ENCODE measurements at places on chromosomes 13 and 19.

DNA sequence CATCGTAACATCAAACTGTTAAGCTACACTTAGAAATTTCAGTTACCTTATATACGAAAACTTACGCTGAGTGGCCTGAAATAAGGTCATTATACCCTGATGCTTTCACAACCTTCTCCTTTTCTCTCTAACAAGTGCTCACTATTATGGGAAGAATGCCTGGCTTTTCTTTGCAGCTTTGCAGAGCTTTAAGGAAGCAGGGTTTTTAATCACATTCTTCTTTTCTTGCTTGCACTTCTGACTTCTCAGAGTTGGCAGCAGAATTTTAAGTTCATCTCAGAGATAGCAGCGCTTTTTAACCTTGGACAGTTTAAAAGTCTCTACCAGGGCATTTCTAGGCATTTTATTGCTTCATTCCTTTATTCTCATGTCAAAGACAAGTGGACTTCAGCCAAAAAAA, 285.1 kb downstream of the SPRY2 start:
- no peaks in the 10 kb centered on the region for H3K4me1 ChIP-seq
- no peak for DNase-seq
- no peak overlapping the region for H3K4me3 ChIP-seq
- no peak overlapping the region for H3K27ac ChIP-seq
- H3K27me3 ChIP-seq = no peaks in the 10 kb centered on the region

DNA sequence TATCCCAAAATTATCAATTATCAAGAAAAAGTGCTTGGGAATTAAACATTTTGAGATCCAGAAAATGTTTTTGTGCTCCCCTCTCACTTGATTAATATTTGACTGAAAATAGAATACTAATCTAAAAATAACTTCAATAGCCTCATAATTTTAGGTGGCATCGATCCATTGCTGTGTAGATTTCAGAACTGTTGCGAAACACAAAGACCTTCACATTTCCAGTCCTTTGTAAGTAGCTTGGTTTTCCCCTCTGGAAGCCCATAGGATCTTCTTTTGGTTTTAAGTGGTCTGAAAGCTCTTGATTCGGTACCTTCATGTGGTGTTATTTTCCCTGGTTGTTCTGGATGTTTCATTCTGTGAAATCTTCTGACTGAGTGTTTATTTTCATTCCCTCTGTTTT, 176.5 kb downstream of the NUFIP1 start:
- no peak for DNase-seq
- H3K27me3 ChIP-seq = no peaks in the 10 kb centered on the region
- H3K4me3 ChIP-seq = no peak overlapping the region
- H3K4me1 ChIP-seq = peaks cover 6% of the 10 kb centered on the region

- H3K27ac ChIP-seq = no peak overlapping the region
- H3K27me3 ChIP-seq = no peaks in the 10 kb centered on the region
- H3K36me3 ChIP-seq = peaks cover 36% of the 10 kb centered on the region
- H3K4me3 ChIP-seq = peak overlapping the region; percentile 75
- H3K4me1 ChIP-seq = peaks cover 25% of the 10 kb centered on the region
- DNase-seq = peak; percentile 60
Measured at GRCh38 chr19:54114340-54115108, 933 bp downstream of the TFPT start.

- no peak overlapping the region for H3K27ac ChIP-seq
- no peak for DNase-seq
- no peak overlapping the region for H3K4me3 ChIP-seq
- peaks cover 19% of the 10 kb centered on the region for H3K4me1 ChIP-seq
Measured at GRCh38 chr13:46756977-46757376, 40.0 kb downstream of the ESD start.

DNA sequence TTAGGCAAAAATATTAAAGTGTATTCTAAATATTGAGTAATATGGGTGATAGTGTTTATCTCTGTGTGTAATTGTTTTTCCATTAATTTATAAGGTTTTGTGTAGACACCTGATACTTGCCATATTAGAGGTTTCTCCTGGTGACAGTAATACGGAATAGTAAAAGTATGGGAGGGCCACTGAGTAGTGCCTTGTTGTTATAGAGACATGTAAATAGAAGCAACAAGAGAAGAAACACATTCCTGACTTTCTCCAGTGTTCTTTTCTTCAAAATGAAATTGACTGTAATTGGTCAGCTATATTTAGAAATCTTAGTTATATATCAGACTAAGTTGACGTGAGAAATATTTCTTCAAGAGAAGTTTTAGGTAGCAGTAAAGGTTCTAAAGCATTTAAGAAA, 18.5 kb downstream of the RNASEH2B start:
- no peak overlapping the region for H3K4me3 ChIP-seq
- no peak for DNase-seq
- H3K27ac ChIP-seq = no peak overlapping the region
- H3K4me1 ChIP-seq = no peaks in the 10 kb centered on the region
- H3K27me3 ChIP-seq = no peaks in the 10 kb centered on the region

GRCh38 chr13:112930192-112930591, 38.8 kb upstream of the MCF2L start:
- peaks cover 12% of the 10 kb centered on the region for H3K4me1 ChIP-seq
- no peak overlapping the region for H3K4me3 ChIP-seq
- H3K27me3 ChIP-seq = peaks cover 9% of the 10 kb centered on the region

DNA sequence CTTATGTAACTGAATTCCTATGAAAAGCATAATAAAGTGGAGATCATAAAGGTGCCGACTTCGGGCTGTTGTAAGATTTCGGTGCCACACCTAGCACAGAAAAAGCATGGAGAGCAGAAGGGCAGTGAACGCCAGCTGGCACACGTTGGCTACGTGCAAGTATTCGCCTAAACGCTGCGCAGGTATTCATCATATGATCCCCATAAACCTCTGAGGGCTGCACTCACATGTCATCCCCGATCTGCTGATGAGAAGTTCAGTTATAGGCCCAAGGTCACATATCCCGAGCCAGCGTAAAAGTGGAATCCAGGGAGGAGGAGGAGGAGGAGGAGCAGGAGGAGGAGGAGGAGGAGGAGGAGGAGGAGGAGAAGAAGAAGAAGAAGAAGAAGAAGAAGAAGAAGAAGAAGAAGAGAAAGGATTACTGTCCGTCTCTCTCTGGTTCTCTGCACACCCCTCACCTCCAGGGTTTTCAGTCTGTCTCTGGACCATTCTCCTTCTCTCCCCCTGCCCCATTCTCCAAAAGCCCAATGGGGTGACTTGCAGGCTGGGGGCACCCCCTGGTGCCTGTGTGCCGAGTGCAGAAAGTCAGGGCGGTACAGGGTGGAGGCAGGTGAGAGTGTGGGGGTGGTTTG, 18.6 kb upstream of the CYP2S1 start:
- DNase-seq = no peak
- no peak overlapping the region for H3K4me3 ChIP-seq
- H3K36me3 ChIP-seq = no peaks in the 10 kb centered on the region
- H3K27ac ChIP-seq = no peak overlapping the region
- H3K27me3 ChIP-seq = no peaks in the 10 kb centered on the region

- peaks cover 7% of the 10 kb centered on the region for H3K27me3 ChIP-seq
- DNase-seq = no peak
- no peak overlapping the region for H3K27ac ChIP-seq
- peaks cover 62% of the 10 kb centered on the region for H3K36me3 ChIP-seq
Measured at GRCh38 chr19:19276386-19276785, 3.3 kb upstream of the TM6SF2 start.

DNA sequence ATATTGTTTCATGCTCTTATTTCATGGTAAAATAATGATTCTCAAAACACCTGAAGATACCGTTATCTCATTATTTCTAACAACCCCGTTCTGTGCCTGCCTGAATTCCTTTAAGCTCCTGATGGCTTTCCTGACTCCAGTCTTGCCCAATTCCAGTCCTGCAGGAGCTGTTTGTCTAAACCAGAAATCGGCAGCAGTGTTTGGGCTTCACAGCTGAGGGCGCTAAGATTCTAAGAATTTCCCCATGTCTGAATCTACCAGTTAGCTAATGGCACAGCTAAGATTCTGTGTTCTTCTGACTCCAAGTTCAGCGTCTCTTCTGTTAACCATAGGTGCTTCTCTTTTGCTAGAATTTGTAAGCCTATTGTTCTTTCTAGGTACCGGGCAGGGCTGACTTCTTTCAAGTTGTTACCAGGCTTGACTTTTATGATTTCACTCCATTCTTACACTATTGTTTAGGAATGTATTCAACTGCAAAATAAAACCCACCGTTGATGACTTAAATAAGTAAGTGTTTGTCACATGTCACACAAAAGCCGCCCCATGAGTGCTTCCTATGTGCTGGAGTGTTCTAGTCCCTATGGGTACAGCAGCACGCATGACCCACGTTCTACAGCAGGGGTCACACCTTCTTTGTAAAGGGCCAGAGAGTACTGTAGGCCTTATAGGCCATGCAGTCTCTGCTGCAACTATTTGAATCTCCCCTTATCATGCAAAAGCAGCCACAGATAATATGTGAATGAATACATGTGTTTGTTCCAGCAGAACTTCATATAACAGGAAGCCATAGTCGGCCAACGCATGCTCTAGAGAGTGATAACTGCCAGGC, 168.3 kb upstream of the RNF113B start:
- DNase-seq = no peak
- H3K27me3 ChIP-seq = no peaks in the 10 kb centered on the region
- H3K4me3 ChIP-seq = no peak overlapping the region
- H3K36me3 ChIP-seq = no peaks in the 10 kb centered on the region
- H3K4me1 ChIP-seq = no peaks in the 10 kb centered on the region
- H3K27ac ChIP-seq = no peak overlapping the region

DNA sequence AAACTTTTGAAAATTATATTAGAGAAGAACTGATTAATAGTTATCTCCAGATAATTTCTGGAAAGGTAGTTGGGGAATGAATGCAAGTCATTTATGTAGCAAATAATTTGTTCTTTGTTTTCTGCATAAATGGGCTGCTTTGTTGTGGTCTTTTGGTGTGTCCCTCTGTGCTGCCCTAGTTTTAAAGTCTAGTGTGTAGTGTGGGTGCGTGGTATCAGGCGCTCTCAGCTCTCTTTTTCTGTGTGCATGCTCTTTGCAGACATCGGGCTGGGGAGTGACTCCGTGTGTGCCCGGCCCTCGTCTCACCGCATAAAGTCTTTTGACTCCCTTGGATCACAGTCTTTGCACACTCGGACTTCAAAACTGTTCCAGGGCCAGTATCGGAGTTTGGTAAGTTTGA, 94.5 kb downstream of the ARHGEF7 start:
- H3K4me3 ChIP-seq = no peak overlapping the region
- H3K36me3 ChIP-seq = peaks cover 5% of the 10 kb centered on the region
- no peaks in the 10 kb centered on the region for H3K27me3 ChIP-seq
- no peak for DNase-seq
- no peak overlapping the region for H3K27ac ChIP-seq

- DNase-seq = peak; percentile 96
- H3K36me3 ChIP-seq = peaks cover 24% of the 10 kb centered on the region
Measured at GRCh38 chr19:13839130-13839937, 37.6 kb upstream of the NANOS3 start.

- H3K4me1 ChIP-seq = peaks cover 46% of the 10 kb centered on the region
- H3K4me3 ChIP-seq = peak overlapping the region; percentile 91
- peaks cover 33% of the 10 kb centered on the region for H3K36me3 ChIP-seq
- DNase-seq = peak; percentile 87
- no peaks in the 10 kb centered on the region for H3K27me3 ChIP-seq
Measured at GRCh38 chr19:12668932-12669269, 2.3 kb downstream of the WDR83 start.

- DNase-seq = no peak
- peaks cover 61% of the 10 kb centered on the region for H3K4me1 ChIP-seq
- H3K27me3 ChIP-seq = no peaks in the 10 kb centered on the region
- H3K4me3 ChIP-seq = no peak overlapping the region
Measured at GRCh38 chr19:10892256-10892655, 20.9 kb downstream of the CARM1 start.

GRCh38 chr19:16623576-16623975, 4.4 kb downstream of the MED26 start:
- H3K4me3 ChIP-seq = no peak overlapping the region
- H3K4me1 ChIP-seq = peaks cover 46% of the 10 kb centered on the region
- no peaks in the 10 kb centered on the region for H3K27me3 ChIP-seq
- peaks cover 14% of the 10 kb centered on the region for H3K36me3 ChIP-seq

DNA sequence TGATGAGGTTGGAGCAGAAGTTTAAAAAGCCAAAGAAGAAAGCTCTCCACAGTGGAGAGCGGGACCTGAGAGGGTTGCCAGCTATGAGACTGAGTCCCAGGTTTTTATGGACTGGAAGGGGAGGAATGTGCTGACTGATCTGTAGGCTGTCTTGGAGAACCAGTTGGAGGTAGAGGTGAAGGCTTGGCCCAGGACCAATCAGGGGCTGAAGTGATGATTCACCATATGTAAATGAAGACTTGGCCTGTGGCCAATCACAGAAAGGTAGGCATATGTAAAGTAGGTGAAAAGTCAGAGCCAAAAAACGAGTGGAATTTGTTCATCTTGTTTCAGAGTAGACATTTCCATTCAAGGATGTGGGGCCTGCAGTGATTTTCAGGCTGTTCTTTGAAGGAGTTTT, 17.5 kb upstream of the KBTBD6 start:
- H3K4me3 ChIP-seq = no peak overlapping the region
- H3K27ac ChIP-seq = no peak overlapping the region
- DNase-seq = no peak
- no peaks in the 10 kb centered on the region for H3K36me3 ChIP-seq

DNA sequence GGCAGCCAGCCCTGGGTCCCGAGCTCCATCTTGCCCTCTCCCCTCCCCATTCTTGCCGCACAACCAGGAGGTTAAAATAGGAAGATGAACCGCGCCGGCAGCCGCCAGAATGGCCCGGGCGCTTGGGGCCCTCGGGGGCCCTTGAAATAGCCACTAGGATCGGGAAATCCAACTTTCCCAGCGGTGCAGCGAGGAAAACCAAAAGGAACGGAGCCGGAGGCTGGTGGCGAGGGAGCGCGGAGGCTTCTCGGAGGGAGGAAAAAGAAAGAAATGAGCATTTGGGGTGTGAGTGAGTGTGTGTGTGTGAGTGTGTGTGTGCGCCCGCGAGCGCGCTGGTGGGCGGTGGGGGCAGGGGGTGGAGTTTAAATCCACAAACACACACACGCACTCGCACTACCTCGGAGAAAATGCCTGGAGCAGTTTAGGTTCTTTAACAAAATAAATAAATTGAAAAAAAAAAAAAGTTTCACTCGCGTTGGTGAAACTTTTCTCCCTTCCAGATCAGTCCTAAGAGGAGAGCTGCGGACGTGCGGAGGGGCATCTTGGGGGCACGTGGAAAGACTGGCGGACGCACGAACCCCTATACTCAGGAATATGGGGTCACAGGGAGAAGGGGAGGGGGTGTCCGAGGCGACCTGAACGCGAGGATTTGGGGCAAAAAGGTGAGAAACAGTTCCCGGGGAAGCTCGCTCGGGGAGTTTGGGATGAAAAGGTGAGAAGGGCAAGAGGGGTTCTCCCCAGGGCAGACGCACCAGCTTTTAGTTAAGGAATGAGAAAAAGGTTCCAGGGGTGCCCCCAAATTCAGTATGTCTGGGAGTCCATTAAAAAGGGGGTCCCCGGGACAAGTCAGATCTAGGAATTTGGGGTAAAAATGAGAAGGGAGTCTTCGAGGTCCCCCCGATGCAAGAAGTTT, 1.3 kb downstream of the RFX2 start:
- peaks cover 40% of the 10 kb centered on the region for H3K4me1 ChIP-seq
- no peak for DNase-seq
- H3K27me3 ChIP-seq = no peaks in the 10 kb centered on the region
- H3K4me3 ChIP-seq = peak overlapping the region; percentile 91
- peak overlapping the region; percentile 88 for H3K27ac ChIP-seq

Measured in suprapubic skin (tissue), 4 donors.